ENCODE measurements at places on chromosomes 7 and 10.

DNA sequence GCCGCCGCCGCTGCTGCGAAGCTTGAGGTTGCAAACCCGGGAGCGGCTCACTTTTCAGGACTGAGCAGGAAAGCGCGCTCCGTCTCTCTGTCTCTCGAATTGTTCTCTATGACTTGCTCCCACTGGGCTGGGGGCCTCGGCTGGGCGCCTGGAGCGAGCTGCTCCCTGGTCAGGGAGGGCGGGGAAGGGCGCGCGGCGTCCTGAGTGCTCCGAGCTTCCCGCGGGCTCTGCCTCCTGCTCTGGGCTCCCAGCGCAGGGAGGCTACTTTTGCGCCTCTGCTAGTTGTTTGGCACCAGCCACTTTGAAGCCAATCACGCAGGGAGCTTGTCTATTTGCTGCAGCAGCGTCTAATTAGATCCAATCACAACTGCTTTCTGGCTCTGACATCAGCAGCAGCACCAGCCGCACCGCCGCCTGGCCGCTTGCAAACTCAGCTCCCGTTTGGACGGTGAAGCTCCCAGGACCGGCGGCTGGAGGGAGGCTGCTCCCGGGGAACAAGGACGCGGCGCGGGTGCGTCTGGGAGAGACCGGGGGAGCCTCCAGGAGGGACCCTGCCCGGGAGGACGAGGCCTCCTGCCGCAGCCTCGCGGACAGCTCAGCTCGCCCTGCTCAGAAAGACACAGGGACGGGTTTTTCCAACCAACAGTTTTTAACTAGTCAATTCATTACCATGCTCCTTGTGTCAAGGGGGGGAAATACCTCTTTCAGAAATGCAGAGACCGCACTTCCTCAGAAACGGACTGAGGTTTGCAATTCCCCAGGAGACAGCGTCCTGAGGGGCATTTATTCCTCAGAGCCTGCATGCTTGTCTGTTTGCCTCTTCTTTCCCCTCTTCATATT, at the start of gene ADARB2:
ADARB2 (minus strand) TSS at position 304 of the 840 bp plus-strand sequence.
- DNase-seq: peak; percentile 29

DNA sequence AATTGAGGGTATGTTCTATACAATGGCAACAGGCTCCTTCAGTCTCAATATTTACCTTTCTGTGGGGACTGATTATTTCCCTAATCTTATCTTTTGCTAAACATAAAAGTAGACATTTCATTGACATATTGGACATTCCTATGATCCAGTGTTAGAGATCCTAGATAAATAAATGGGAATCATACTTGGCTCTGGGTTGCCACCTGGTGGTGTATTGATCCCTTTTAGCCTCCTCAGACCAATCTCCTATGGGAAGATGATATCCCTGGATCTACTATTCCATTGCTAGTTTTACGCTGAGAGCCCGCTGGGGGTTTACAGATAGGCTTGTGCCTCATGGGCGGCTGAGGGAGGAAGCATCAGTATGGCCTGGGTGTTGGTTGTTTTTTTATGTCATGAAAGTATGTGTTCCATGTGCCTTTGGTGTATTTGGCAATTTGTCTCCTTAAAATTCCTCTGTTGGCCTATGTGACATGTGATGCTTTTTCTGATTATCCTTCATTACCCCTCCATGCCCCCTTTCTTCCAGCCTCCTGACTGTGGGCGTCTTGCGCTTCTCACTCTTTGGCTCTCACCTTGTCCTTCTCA, 18.8 kb downstream of the CELF2 start:
- DNase-seq: no peak

DNA sequence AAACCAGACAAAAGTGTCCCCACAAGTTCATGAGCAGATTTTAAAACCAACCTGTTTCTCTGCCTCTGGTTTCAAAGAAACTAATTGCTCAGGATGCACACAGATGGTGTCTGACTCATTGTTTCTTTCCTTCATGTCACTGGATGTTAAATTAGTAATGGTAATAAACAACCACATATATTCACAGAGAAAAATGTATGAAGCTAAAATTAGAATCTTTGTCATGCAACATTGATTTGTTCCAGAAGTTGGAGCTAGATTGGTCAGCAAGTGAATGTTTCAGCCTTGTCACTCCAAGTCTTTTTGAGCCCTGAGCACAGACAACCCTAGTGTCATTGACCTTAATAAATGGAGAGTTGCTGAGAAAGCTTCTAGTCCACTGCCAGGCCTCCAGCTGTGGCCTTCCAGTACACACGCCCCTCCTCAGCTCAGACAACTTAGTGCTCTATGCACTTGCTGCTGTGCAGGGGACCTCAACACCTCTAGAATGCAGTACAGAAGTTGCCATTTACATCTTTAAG, 175.9 kb downstream of the CCDC71L start:
- DNase-seq: peak; percentile 61

DNA sequence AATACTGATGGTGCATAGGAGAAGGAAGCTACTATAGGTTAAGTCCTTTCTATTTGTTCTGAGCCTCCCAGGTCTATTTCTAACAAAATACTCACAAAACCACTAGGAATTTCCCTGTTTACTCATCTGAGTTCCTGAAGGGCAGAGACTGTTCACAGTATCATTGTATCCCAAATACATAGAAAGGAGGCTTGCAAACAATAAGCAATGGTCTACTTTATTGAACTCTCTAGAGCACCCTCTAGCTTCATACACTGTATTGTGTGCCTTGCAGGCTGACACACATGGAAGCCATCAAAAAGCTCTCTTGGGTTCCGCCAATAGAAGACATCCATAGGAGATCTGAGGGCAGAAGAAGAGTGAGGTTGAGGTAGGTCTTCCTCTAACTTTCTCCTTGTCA, 826.1 kb downstream of the GRM8 start:
- no peak for DNase-seq

DNA sequence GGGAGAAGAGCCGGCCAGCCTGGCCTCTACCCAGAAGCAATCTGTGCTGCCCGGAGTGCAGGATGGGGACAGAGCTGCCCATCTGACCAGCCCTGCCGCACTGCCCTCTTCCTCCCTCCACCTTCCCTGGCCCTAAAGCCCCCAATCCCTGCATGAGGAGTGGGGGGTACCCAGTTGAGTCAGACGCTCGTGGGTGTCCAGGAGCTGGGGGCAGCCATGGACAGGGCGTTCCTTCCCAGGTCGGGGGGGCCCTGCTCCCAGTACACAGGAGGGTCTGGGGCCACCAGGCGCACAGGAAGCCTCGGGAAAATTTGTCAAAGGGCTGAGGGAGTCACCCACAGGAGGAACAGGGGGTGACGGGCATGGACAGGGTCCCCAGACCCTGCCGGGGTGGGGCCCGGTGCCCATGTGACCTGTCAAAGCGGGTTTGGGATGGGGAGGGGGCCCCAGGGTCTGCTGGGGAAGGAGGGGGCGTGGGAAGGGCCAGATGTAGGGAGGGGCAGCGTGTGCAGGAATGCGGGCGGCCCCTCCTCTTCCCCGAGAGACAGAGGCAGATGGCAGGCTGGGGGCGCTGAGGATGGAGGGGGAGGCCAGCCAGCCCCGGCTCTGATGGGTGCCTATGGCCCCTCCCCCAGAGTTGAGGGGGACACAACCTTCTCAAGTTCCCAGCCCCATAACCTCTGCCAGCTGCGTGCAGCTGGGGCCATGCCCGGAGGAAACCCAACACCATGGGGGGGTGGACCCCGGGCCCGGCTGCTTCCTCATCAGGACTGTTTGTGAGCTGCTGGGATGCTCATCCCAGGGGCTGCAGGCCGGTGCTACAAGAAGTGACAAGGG, 21.5 kb upstream of the GRIFIN start:
- DNase-seq: no peak

GRCh38 chr7:75938921-75939320, 24.0 kb downstream of the POR start:
- DNase-seq: no peak

DNA sequence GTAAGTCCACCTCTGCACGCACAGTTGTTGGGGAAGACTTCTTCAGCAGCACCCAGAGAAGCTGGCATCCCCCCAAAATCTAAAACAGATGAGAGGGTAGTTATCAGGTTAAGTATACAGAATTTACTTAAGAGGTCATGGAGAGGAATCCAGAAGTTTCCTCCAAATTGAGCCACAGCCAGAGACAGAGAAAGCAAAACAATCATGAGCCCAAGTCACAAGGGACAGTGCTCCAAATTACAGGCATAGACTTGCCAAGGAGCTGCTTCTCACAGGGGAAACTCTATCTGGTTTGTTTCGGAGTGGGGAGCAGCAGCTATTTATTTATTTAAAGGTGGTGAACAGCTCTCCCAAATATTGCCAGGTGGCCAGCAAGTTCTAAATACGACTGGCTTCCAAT, 308.4 kb downstream of the SKIDA1 start:
- DNase-seq: no peak

- DNase-seq: no peak
These were observed 36.4 kb downstream of the OR13A1 start for GRCh38 chr10:45278860-45279498.

- no peak for DNase-seq
These were observed 10.8 kb upstream of the GPNMB start for GRCh38 chr7:23235813-23236221.

GRCh38 chr10:29120216-29120615, 168.7 kb upstream of the LYZL1 start:
- DNase-seq: no peak

DNA sequence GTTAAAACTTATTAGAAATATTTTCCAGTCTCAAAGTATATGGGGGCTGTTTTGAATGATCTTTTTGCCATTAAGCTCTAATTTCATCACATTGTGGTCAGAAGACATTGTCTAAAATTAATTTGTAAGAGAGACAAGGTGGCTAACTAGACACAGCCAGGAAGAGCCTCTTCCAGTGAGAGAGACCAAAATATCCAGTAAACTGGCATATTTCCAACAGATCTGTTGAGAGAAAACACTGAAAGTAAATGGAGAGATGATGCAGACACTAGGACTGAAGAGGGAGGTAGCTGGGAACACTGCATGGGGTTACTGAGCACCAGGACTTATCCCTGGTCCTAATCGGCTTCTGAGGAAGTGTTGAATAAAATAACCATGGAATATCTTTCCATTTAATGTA, 101.5 kb upstream of the TAS2R16 start:
- no peak for DNase-seq

- DNase-seq: no peak
These were observed 16.0 kb downstream of the WAC start for GRCh38 chr10:28548781-28549498.

DNA sequence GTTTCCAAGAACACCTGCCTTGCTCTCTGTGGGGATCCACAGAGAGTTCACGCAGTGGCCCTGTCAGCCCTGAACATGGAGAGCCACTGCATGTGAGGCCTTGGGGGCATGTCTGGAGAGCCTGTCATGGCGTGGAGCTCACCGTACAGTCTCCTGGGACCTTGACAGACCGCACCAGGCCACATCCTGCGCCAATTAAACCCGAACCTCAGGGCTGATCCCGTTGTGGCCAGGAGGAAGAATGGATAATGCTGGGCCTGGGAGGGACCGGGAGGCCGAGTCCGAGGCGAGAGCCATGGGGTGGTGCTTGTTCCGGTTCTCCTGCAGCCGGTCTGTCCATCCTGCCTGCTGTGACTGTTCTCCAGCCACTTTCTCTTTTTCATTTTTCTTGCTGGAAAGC, 68.7 kb downstream of the DNAJB6 start:
- DNase-seq: no peak

DNA sequence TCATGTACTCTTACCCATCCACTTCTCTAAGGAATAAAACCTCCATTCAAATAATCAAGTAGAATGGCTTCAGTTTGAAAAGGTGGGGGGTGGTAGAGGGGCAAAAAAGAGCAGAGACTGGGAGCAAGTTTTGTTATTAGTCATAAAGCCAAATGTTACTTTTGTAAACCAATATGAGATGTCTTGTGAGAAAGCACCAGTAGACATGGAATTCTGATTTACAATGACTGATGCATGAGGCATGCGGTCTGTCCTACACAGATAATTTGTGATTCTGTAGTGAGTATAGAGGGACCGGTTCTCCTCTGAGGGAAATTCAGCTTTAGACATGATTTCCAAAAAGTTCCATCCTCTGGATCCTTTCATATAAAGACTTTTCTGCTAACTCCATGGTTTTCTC, 12.9 kb upstream of the ABCA13 start:
- no peak for DNase-seq

DNA sequence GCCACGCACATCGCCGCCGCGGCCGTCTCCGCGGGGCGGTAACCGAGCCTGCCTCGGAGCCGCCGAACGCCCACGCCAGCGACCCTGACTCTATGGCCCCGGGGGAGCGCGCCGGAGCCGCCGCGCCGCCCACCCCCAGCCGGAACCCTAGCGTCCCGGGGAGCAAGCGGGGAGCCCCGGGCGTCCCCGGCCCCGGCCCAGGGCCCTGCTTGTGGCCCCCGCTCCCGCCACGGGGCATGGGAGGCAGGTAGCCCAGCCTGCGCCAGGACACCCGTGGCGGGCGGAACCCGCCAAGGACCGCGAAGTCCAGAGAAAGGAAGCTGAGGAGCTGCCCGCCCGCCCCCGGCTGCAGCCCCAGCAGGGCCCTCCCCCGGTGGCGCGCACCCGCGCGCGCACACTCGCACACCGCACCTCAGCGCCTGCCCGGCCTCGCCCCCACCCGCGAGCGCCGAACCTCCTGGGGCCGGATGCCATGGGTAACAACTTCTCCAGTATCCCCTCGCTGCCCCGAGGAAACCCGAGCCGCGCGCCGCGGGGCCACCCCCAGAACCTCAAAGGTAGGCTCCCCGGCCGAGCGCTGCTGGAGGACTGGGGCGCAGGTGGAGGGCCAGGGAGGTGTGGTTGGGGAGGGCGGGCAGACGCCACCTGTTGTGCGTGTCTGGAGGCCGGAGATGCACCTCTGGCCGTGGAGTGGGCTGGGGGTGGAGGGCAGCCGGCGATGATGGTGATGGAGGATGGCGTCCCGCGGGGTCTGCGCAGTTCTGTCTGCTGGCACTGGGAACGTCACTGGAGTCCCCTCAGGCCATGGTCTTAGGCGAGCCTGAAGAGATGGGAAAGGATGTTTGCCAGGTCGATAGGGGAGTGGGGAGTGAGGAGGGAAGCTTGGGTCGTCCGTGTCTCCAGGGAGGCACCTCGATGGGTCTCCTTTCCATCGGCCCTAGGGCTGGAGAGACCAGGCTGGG, 692 bp downstream of the NEURL1 start:
- DNase-seq: no peak

DNA sequence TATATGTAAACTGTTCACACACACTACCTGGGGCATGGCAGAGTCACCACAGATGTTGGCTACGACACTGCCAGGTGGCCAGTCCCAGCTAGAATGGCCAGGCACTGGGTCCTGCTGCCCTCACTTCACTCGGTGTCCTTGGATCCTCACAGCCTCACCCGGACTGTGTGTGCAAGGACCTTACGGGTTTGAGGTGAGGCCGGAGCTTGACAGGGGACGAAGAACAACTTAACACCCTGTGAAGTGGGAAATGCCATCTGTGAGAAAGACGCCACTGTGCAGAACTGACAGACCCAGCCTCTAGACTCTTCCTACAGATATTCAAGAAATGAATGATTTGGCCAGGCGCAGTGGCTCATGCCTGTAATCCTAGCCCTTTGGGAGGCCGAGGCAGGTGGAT, 46.7 kb downstream of the KLRG2 start:
- no peak for DNase-seq

- no peak for DNase-seq
These were observed 54.6 kb downstream of the SLIT1 start for GRCh38 chr10:97131181-97131628.

DNA sequence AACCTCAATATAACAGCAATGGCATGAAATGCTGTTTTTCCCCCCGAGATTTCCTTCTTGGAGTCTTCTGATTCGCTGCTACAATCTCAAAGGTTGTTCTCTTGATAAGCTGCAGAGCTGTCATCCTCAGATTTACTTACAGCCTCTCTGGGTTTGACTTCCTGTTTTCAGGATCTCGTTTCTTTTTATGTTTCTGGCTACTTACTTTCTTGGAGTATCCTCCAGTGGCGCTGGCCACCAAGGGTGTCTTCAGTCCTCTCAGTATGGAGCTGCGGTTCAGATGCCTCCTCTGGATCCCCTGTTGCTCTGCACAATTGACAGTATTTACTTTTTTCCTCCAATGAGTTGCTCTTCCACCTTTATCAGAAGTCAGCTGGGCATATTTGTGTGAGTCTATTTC, 152.0 kb upstream of the TMEM72 start:
- no peak for DNase-seq
